ENCODE measurements at places on chromosomes 2 and 18.
A peak's percentile ranks its signal among the peaks of the same experiment; 100 is the strongest.

- DNase-seq, result peak; percentile 64
These were observed 52.6 kb downstream of the GNAL start for GRCh38 chr18:11741505-11742145.

- DNase-seq, result no peak
These were observed 54.5 kb downstream of the ACVR1 start for GRCh38 chr2:157821519-157822131.

DNA sequence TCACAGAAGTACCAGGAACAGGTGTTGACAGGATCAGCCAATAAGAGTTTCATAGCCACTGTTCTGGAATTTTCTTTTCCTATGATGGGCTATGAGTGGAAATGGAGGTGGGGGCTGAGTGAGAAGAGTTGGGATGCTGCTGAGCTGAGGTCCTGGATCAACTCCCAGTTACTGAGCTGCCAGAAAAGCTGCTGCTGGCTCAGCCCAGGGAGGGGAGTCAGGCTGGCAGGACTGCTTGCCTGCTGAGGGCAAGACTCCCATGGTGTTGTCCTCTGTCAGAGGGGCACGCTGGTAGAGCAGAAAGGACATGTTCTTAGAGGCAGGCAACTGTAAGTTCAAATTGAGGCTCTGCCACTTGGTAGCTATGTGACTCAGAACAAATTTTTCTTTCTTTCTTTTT, 11.8 kb downstream of the TPGS2 start:
- DNase-seq, result no peak

- no peak for DNase-seq
These were observed 1.2 kb upstream of the BCL11A start for GRCh38 chr2:60554646-60555065.

DNA sequence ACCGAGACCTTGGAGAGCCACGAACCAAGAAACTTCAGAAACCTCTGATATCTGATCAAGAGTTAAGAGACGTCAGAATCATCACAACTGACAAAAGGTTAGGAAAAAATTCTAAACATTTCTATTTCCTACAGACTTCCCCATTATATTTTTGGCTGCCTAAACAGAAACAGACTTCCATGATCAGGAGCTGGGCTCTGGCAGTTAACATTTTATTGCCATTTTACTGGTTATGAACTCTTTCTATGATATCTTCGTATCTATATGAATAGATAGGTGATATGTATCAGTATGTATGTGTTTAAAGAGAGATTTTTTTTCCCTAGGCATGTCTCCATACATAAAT, 31.1 kb upstream of the PPP1R1C start:
- DNase-seq, result no peak

DNA sequence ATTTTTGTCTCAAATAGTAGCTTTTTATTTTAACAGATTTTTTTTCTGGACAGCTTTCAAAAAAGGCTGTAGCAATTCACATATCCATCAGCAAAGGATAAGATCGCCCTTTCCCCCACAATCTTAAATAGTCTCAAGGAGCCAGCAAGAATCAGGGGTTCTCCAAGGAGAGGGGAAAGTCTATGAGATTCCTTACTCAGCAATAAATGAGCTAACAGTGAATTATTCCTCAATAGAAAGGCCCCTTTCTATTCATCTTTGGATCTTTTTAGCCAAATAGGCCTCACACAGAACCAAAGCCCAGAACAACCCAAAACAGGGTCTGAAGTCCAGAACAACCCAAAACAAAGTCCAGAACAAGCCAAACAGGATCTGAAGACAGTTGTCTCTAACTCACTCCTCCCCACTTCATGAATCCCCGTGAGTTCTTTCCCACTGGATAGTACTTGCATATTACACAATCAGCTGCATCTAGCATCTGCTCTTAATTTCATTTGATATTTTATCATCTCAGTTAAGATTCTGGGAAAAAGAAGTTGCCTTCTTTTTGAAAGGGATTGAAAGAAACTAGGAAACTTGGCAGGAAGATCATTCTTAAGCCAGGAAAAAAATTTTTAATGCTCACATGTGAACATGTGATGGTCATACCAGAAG, 3.4 kb upstream of the DHRS9 start:
- no peak for DNase-seq

DNA sequence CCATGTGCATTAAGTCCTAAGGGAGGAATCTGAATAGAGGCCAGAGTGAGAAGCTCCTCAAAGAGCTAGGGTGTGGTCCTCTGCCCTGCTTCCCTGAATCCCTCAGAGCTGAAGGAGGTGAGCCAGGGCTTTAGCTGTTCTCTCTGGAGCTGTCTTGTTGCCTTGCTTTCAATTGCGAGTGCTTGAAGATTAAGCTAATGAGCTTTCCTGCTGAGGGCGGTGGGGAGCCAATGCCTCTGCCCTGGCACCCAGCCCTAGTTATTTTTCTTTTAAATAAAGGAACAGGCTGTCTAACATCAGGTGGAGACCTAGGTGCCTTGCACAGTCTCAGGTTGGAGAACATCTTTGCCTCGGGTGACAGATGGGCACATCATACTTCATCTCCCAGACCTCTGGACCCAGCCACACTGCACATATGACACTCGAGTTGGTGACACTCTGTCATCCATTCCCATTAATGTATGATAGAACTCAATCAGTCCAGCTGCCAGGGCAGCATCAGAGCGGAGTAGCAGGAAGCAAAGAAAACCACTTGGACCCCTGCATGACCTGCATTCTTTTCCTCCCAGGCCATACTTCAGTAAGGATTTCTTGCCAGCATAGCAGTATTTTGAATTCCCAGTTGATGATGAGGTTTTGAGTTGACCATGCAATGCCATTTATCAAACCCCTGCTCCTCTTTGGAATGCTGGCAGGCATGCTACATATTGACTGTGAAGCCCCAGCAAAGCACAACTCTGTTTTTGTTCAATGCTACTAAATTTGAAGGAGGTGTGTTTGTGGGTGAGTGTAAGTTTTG, 292.7 kb downstream of the RNF144A start:
- DNase-seq, result no peak

GRCh38 chr2:6053743-6054142, 361.6 kb downstream of the SOX11 start:
- no peak for DNase-seq

DNA sequence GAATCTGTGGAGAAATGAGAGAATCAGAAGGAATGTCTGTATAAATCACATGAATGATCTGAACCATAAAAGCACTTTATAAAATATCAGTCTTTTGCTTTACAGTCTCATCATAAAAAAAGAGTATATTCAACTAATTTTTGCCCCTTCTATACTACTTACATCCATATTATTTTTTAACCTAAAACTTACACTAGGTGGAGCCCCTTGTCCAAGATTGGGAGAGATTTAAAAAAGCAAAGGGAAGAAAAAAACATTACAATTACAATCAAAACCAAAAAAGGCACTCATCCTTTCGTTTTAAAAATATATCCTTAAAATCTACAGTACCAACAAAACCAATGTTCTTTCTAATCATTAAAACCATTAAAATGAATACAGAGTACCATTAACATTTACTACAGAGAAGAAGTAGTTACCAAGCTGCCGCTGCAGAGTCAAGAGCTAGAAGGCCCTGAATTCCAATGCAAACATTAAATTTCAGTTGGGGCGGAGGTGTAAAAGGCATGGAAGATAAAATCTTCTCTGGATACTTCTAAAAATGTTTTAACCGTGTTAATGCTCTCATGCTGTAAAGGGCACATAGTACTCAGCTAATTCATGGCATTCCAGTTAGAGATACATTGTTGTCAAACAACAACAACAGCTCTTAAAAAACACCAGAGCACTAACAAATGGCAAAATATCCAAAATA, 56.7 kb upstream of the EPB41L3 start:
- no peak for DNase-seq

DNA sequence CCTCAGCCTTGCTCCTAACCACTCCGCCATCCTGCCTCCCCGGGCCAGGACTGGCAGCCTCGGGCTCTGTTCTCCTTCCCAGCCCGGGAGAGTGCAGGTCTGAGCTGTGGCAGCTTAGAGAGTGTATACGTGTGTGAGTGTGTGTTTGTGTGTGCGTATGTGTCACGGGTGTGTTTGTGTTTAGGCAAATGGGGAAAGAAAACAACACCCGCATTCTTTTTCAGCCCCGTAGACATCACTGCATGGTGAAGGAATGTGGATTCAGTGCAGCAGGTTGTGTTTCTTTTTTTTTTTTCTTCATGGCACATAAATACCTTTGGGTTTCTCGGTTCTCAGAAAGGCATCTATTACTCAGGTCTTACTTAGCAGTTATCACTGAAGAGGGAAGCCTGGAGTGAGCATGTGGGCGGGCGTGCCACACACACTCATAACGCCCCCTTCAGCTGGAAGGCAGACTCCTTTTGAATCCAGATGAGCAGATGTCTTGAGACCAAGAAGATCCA, 44.2 kb downstream of the GLI2 start:
- DNase-seq, result no peak

GRCh38 chr2:217512259-217512658, 490.5 kb downstream of the TNS1 start:
- no peak for DNase-seq

GRCh38 chr2:136019825-136020224, 34.4 kb upstream of the DARS1 start:
- DNase-seq, result no peak

DNA sequence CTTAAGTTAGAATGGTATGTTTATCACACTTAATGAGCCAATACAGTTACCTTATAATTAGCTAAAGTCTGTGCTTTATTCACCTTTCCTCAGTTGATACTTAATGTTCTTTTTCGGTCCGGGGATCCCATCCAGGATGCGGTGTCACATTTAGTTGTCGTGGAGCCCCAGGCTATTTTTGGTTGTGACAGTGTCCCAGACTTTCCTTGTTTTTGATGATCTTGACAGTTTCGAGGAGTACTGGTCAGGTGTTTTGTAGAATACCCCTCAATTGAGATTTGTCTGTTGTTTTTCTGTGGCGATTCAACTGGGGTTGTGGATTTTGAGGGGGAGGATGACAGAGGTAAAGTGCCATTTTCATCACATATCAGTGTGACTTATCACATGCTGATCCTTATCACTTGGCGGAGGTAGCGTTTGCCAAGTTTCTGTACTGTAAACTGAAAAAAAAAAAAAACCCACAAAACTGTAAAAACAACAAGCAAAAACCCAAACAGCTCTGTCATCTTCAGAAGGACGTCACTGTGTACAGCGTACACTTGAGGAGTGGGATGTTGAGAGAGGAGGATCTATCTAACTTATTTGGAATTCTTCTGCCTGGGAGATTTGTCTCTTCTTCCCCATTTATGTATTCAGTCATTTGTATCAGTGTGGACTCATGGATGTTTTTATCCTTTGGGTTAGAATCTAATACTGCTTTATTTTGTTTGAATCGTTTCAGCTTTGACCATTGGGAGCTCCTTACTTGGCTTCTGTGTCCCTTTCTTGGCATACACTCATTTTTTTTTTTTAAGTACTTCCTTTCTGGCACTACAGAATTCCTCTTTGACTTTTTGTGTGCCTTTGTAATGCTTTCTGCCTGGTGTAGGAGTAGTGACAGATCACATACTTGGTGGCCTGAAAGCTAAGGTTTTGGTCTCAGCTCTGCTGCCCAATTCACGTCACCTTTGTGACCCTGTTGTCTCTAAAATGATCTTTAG, 68.1 kb downstream of the FMNL2 start:
- DNase-seq, result no peak

- no peak for DNase-seq
These were observed 157.7 kb upstream of the SERPINE2 start for GRCh38 chr2:224196810-224197209.

GRCh38 chr2:237968048-237968862, 1.4 kb downstream of the UBE2F start:
- DNase-seq, result peak; percentile 81

DNA sequence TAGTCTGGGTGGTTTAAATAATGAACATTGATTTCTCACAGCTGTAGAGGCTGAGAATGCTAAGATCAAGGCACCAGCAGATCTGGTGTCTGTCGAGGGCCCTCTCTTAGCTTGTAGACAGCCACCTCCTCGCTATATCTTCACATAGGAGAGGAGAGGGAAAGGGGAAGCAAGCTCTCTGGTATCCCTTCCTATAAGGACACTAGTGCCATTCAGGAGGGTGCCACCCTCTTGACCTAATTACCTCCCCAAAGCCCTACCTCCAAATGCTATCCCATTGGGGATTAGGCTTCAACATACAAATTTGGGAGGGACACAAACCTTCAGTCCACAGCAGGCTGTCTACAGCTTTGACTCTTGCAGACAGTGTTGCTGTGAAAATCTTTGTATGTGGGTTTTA, 76.7 kb downstream of the BOLA3 start:
- no peak for DNase-seq

GRCh38 chr2:100753881-100754280, 66.1 kb upstream of the NPAS2 start:
- no peak for DNase-seq

DNA sequence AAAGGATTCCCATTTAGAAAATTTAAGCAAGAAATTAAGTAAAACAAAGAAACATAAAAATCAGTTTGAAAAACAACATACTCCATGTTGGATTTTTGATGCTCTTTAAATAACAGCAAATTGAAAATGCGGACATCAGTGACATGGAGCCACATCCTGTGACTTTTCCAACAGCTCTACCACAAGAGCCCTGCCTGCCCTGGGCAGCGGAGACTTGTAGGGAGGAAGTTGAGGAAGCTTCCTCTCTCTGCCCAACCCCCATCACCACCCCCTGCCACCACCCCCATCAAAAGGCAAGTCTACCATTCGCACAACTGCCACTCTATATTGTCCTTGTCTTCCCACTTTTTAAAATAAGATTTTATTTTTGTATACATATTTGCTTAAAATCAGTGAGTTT, 32.8 kb upstream of the DAPL1 start:
- no peak for DNase-seq

DNA sequence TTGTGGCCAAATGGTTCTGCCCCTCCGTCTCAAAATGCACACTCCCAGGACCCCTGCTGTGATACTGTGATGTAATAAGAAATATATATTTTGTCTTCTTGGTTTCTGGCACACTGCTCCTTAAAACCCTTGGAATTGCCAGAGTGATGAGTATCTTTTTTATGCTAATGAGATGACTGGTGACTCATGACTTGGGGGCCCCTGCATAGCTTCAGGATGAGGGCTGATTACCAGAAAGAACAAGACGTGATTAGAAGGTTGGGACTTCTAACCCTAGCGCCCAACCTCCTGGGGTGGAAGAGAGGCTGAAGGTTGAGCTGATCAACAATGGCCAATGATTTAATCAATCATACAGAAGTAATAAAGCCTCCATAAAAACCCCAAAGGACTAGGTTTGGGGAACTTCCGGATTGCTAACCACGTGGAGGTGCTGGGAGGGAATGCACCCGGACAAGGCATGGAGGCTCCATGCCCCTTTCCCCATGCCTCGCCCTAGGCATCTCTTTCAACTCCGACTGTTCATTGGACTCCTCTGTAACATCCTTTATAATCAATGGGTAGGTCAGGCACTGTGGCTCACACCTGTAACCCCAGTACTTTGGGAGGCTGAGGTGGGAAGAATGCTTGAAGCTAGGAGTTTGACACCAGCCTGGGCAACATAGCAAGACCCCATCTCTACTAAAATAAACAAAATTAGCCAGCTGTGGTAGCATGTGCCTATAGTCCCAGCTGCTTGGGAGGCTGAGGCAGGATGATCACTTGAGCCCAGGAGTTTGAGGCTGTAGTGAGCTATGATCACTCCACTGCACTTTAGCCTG, 89.1 kb downstream of the HS1BP3 start:
- DNase-seq, result no peak

GRCh38 chr2:74003494-74004211, 18.9 kb downstream of the TET3 start:
- DNase-seq, result no peak

Measured in GM13976 (cell line).